ENCODE measurements at places on chromosomes 4 and X.
A peak's percentile ranks its signal among the peaks of the same experiment; 100 is the strongest.

DNA sequence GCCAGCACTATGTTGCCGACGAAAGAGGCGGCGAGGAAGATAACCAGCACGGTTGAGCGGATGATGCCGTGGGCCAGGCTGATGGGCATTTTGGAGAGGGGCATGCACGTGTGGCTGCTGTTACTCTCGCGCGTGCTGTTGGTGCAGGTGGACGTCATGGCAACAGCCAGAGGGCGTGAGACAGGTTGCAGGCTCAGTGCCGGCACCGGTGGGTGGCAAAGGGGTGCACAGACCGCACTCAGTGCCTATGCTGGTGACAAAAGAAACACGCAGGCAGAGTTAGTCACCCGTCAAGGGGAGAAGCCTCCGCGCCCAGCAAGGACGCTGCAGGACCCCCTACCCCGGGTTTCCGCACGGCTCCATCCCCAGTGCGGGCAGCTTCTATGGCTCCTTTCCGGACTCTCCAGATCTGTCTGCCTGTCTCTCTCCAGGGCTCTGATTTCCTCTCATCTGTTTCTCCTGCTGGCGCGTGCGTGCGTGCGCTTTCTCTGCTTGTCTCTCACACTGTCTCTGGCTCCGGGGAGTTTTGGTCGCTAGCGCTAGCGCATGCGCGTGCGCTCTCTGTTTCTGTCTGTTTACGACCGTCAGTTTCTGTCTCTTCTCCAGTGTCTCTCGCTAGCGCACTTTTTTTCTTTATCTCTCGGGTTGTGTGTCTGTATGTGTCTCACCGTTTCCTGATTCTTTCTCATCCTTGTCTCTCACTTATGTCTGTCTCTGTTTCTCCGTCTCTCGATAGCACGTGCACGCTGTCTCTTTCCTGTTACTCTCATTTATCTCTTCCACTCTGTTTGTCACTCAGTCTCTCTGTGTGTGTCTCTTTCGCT, 2.1 kb downstream of the GPR101 start:
- DNase-seq: no peak

DNA sequence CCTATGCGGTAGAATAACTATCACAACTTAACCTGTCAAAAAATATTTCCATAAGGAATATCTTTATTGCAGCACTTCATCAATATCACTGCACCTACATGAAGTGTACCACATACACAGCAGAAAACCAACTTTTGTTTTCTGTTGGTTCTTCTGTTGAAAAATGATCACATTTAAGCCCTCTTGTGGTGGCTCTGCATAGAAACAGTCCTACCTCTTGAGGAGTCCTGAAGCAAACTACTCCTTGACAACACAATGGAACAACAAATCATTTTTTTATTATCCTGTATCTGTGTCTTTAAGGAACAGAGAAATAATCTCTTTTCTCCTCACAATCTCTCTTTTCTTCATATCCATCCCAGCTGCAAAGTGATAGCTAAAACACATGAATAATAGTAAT, 39.8 kb upstream of the ATOH1 start:
- DNase-seq: peak; percentile 15

DNA sequence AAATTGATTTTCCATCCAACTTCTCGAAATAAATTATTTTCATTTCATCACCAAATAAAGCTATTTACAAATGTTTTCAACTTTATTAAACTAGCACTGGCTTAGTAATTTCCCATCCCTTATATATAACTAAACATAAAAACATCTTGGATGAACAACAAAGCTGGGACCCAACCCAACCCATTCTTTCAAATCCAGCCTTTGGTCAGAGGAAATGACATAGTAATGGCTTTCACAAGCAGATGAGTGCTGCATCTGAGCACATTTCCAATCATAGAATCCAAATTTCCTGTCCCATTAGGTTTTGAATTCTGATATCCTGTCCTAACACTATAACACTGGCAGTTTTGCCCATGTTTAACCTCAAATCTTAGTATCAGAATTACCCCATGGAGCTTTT, 7.9 kb upstream of the EMCN start:
- no peak for DNase-seq

- DNase-seq: peak; percentile 38
These were observed 1028.4 kb upstream of the INTU start for GRCh38 chr4:126604268-126604867.

DNA sequence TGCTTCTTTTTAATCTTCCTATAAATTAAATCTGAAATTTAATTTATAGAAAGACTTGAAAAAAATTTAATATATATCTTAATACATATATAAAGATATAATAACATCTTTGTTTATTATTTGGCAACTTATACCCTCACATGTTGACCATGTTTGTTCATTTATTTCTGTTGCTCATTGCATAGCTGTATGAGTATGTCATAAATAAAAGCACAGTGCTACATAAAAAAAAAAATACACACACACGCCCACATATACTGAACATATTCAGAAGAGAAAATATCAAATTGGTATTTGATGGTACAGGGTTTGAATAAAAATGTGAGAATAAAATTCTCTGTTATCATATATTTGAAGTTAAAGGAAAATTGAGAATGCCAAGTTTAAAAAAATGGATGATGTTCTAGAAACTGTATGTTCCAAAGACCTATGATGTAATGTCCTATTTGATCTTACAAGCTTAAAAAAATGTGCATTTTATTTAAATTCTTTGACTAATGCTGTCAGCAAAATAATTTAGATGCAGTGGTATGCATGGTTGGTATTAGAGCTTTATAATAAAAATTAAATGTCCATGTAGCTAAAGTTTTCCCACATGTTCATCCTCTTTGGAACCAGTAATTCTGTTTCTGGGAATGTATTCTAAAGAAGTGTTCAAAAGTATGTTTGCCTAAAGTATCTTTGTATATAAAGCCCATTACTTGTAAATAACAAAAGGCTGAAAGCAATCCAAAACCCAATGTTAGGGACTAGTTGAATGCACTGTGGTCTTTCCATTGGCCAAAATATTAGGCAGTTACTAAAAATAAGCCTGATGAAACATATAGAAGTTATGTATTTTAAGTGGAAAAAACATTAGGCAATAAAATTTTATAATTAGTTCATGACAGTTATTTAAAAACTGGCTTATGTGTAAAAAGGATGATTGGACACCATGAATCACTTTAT, 12.9 kb downstream of the TMEM184C start:
- DNase-seq: no peak

- peak; percentile 53 for DNase-seq
These were observed 28.5 kb upstream of the PTPN13 start for GRCh38 chr4:86565651-86566050.

All from NB4 (cell line).